ENCODE measurements at places on chromosomes 1 and 21.

- H3K4me1 ChIP-seq, result no peaks in the 10 kb centered on the region
- no peak for DNase-seq
- no peaks in the 10 kb centered on the region for H3K27me3 ChIP-seq
These were observed 28.5 kb downstream of the GPATCH2 start for GRCh38 chr1:217602380-217602779.

DNA sequence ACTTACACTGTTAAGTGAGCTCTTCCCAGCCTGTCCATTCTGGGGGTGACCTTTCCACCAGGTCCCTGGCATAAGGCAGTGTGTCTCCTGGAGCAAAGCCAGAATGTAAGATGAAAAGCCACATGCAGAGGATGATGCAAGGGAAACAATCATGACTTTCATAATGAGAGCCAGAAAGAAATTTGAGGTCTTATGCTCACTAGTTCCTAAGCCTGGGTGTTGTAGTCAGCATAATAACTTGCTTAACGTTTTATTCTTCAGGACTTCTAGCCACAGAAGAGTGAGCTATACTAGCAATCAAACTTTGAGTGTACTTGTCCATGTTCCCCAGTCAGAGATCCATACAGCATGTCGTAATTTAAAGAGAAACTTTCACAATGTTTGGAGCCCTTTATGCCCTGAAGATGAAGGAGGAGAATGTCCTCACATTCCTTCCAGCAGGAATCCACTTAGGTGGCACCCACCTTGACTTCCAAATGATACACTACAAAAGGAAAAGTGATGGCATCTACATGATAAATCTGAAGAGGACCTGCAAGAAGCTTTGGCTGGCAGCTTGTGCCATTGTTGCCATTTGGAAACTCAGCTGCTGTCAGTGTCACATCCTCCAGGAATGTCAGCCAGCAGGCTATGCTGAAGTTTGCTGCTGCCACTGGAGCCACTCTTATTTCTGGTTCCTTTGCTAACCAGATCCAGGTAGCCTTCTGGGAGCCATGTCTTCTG, 60.5 kb upstream of the FOXD3 start:
- no peaks in the 10 kb centered on the region for H3K27me3 ChIP-seq
- no peak overlapping the region for H3K27ac ChIP-seq
- H3K4me1 ChIP-seq, result no peaks in the 10 kb centered on the region
- no peak overlapping the region for H3K4me3 ChIP-seq
- H3K36me3 ChIP-seq, result no peaks in the 10 kb centered on the region

- H3K4me3 ChIP-seq, result peak overlapping the region; percentile 18
- no peaks in the 10 kb centered on the region for H3K27me3 ChIP-seq
- no peaks in the 10 kb centered on the region for H3K4me1 ChIP-seq
- H3K36me3 ChIP-seq, result no peaks in the 10 kb centered on the region
- no peak overlapping the region for H3K27ac ChIP-seq
These were observed 9.1 kb downstream of the ITGB2 start for GRCh38 chr21:44911384-44912157.

DNA sequence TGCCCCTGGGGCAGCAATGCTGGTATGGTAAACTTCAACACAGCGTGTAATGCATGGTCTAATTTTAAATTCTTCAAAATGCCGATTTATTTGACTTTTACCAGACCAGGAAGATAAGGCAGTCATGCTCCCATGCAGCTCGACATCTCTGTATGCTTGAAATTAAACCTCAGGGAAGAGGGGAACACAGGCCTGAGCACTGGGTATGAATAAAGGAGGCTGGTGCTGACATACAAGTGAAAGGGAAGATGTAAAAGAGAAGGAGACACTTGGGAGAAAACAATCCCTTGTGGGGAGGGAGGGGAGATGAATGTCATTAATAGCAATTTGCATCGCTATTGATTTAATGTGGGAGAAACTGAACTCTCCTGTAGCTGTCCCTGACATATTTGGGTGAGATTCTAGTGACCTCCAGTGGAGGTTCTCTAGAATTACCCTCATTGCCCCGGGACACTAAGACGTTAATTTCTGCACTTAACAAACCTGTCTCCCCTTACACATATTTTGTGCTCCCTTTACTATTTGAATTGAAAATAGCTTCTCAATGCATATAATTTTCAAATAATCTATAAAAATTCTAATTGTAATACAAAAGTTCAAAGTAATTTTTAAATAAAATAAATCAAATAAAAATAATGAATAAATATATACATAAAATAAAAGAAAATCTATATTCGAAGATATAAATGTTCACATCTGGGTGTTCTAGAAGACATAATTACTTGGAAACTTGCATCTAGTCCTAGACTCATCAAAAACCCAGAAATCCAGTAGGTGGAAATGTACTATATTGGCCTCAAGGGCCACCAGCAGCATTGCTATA, 283.1 kb downstream of the LMX1A start:
- H3K27ac ChIP-seq, result no peak overlapping the region
- DNase-seq, result peak; percentile 14
- no peaks in the 10 kb centered on the region for H3K36me3 ChIP-seq
- H3K27me3 ChIP-seq, result no peaks in the 10 kb centered on the region

DNA sequence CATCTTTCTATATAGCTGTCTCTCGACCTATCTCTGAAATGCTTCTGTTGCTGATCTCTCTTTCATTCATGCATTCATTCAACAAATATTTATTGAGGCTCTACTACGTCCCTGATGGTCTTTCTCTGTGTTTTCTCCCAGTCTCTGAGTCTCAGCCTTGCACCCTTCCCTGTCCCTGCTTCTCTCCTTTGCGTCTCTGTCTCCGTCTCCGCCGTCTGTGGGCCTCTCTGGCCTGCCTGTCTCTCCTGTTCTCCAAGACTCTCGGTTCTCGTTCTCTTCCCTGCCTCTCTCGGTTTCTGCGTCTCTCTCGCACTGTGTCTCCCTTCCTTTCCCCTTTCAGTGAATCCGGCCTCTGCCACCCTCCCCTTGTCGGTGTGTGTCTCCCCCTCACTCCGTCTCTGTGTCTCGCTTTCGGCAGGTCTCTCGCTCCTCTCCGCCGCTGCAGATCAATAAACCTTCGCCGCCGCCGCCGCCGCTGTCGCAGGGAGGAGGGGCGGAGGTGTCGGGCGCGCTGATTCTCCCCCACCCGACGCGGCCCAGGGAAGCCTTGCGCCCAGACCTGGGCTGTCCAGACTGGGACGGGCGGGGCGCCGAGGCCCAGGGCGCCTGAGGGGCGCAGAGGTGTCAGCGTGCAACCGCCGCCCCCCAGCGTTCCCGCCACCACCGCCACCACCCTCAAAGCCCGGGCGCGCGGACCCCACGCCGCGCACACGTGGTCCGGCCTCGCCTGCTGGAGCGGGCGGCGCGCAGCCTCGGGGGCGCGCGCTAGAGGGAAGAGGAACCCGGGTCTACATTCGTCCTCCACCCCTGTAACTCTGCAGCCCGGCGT, 3.0 kb downstream of the EFNA3 start:
- DNase-seq, result no peak
- no peaks in the 10 kb centered on the region for H3K36me3 ChIP-seq
- no peak overlapping the region for H3K4me3 ChIP-seq
- H3K27ac ChIP-seq, result no peak overlapping the region

DNA sequence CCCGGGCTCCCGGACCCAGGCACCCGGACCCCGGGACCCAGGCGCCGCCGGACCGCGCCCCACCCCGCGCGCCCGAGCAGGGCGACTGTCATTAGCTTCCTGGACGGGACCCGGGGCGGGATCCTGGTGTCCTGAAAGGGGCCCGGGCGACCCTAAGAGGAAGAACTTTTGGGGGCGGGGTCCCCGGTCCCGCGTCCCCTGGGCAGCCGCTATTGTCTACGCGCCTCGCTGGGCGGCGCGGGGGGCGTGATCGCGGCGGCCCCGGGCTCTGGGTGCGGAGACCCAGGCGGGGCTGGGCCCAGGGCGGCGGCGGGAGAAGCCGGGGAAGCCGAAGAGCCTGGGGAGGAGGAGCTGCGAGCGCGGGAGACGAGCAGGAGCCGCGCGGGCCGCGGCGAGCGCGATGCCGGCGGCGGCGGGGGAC, 465 bp downstream of the HUNK start:
- peaks cover 13% of the 10 kb centered on the region for H3K4me1 ChIP-seq
- H3K27ac ChIP-seq, result no peak overlapping the region
- no peaks in the 10 kb centered on the region for H3K36me3 ChIP-seq
- DNase-seq, result no peak
- peak overlapping the region; percentile 72 for H3K4me3 ChIP-seq
- H3K27me3 ChIP-seq, result no peaks in the 10 kb centered on the region

GRCh38 chr1:202011994-202012393, 1.6 kb downstream of the ELF3 start:
- no peak overlapping the region for H3K4me3 ChIP-seq
- no peaks in the 10 kb centered on the region for H3K27me3 ChIP-seq
- no peak for DNase-seq

DNA sequence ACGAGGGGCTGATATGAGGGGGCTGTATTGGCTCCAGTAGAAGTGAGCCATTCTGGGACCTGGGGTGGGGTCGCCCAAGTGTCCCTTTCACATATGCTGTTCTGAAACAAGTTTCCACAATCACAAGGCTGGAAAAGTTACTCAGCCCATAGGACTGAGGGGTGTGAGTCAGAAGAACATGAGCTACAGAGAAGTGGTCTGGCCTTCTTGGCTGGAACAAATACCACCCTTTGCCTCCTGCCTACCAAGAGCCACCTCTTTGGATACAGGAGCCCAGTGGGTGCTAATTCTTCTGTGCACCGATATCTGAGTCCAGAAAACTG, 42.4 kb downstream of the MEF2D start:
- no peak overlapping the region for H3K4me3 ChIP-seq
- peak; percentile 14 for DNase-seq
- H3K4me1 ChIP-seq, result no peaks in the 10 kb centered on the region
- no peaks in the 10 kb centered on the region for H3K36me3 ChIP-seq
- H3K27ac ChIP-seq, result no peak overlapping the region
- no peaks in the 10 kb centered on the region for H3K27me3 ChIP-seq

- H3K4me1 ChIP-seq, result peaks cover 13% of the 10 kb centered on the region
- peaks cover 3% of the 10 kb centered on the region for H3K27me3 ChIP-seq
These were observed 661 bp downstream of the PLEKHO1 start for GRCh38 chr1:150150133-150151021.

DNA sequence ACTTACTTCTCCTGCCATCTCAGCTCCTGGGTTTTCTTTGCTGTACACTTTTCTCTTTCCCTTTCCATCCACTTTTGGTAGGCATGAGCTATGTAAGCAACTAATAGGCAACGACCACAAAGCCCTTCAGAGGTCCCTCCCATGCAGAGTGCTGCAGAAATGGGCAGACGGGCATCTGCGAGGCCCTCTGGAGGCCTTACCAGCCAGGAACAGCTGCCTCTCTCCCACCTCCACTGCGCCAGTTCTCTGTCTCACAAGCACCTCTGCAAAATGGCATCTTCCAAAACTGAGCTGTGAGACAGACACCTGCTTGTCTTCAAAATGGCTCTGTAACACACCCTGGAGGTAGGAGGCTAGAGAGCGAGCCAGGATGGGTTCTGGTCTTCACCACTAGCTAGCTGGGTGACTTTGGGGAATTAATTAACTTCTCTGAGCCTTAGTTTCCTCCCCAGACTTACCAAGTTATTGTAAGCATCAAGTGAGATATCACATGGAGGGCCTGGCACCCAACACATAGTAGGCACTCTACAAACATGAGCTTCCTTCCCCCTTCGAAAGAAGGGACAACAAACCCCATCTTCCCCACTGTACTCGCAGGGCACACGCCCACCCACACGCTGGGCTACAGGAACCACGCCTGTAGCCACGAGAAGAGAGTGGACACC, 62.0 kb downstream of the BCAR3 start:
- no peaks in the 10 kb centered on the region for H3K27me3 ChIP-seq
- no peak overlapping the region for H3K4me3 ChIP-seq
- H3K36me3 ChIP-seq, result peaks cover 2% of the 10 kb centered on the region
- no peak overlapping the region for H3K27ac ChIP-seq
- peaks cover 67% of the 10 kb centered on the region for H3K4me1 ChIP-seq

- DNase-seq, result no peak
- H3K27me3 ChIP-seq, result no peaks in the 10 kb centered on the region
- no peaks in the 10 kb centered on the region for H3K4me1 ChIP-seq
These were observed 33.0 kb downstream of the BCAR3 start for GRCh38 chr1:93648656-93649055.

- no peaks in the 10 kb centered on the region for H3K4me1 ChIP-seq
- H3K4me3 ChIP-seq, result no peak overlapping the region
- no peak overlapping the region for H3K27ac ChIP-seq
- H3K36me3 ChIP-seq, result peaks cover 11% of the 10 kb centered on the region
- no peaks in the 10 kb centered on the region for H3K27me3 ChIP-seq
These were observed 29.4 kb upstream of the RBM34 start for GRCh38 chr1:235190431-235190830.

DNA sequence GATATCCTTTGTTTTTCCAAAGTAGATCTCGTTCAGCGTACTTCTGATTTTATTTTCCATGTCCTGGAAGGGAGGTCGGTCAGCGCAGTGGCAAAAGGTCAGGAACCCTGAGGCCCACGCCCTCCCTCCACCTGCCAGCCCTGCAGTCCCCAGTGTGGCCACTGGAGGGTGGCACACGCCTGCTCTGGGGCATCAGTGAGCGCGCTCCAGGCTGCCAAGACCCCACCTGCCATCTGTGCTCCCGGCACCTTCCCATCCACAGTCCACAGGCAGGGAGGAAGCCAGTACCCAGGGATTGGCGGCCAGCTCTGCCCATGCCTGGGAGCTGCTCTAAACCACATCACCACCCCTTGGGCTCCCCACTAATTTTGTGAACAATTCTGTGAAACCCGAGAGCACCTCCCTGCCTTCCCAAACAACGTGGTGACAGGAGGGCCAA, 32.3 kb downstream of the SLC66A1 start:
- no peak overlapping the region for H3K27ac ChIP-seq
- H3K36me3 ChIP-seq, result peaks cover 67% of the 10 kb centered on the region
- H3K4me3 ChIP-seq, result no peak overlapping the region
- peaks cover 7% of the 10 kb centered on the region for H3K4me1 ChIP-seq
- H3K27me3 ChIP-seq, result no peaks in the 10 kb centered on the region

DNA sequence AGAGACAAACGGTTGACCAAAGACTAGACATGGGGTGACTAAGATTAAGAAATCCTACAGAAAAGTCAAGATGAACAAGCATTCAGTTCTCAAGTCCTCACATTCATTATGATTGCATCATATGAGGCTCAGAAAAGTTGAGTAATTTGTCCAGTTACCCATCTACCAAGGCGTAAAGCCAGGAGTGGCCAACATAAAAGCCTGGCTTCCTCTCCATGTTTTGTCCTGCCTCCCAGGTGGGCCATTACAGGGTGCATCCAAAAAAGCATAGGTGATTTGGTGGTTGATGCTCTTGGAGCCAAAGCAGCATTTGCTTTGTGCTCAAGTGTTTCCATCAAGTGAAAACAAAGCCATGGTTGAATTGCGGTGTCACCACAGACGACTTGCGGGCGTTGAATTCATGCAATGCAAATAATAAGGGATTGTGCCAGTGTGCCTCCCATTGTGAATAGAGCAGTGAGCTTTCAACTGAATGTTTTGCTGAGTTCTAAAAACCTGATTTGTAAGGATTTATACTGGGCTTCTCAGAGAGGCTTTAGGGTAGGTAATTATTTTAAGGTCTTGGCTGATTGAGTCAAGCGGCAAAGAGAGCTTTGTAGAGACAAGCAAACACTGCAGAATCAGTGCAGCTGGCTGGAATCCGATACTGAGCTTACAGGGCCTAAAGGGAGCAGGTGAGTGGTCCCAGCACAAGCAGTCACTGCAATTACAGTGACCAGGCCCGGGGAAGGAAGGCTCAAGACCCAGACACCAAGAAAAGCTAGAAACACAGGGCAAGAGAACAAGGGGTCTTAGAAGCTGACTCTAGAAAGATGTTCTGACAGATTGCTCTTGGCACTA, 54.1 kb downstream of the KCNJ15 start:
- DNase-seq, result no peak
- H3K27ac ChIP-seq, result no peak overlapping the region
- H3K4me3 ChIP-seq, result no peak overlapping the region
- peaks cover 6% of the 10 kb centered on the region for H3K4me1 ChIP-seq
- H3K27me3 ChIP-seq, result no peaks in the 10 kb centered on the region

GRCh38 chr21:28464095-28464494, 528.6 kb downstream of the LTN1 start:
- H3K36me3 ChIP-seq, result no peaks in the 10 kb centered on the region
- H3K4me1 ChIP-seq, result no peaks in the 10 kb centered on the region
- H3K4me3 ChIP-seq, result no peak overlapping the region
- no peak for DNase-seq
- no peak overlapping the region for H3K27ac ChIP-seq

All from trophoblast cell (in vitro differentiated cells and primary cell).